ENCODE measurements at places on chromosomes 12 and 14. TPM values are rescaled to one million over a fixed set of nuclear protein-coding genes. Genes with fewer than 3 reads are reported as not detected.

SLC17A8 gene
- not detected for total RNA-seq

TMTC1 gene
- 2.0 TPM for total RNA-seq

CCDC38 gene
- 0.63 TPM for total RNA-seq

LRP1-AS gene
- total RNA-seq, result not detected

GRCh38 chr12:52628111-52628507 is 9.8 kb upstream of the KRT73 start:
- DNase-seq, result no peak
- no peaks in the 10 kb centered on the region for H3K27me3 ChIP-seq
- H3K36me3 ChIP-seq, result no peaks in the 10 kb centered on the region
- H3K27ac ChIP-seq, result no peak overlapping the region
- no peak overlapping the region for H3K4me3 ChIP-seq

DNA sequence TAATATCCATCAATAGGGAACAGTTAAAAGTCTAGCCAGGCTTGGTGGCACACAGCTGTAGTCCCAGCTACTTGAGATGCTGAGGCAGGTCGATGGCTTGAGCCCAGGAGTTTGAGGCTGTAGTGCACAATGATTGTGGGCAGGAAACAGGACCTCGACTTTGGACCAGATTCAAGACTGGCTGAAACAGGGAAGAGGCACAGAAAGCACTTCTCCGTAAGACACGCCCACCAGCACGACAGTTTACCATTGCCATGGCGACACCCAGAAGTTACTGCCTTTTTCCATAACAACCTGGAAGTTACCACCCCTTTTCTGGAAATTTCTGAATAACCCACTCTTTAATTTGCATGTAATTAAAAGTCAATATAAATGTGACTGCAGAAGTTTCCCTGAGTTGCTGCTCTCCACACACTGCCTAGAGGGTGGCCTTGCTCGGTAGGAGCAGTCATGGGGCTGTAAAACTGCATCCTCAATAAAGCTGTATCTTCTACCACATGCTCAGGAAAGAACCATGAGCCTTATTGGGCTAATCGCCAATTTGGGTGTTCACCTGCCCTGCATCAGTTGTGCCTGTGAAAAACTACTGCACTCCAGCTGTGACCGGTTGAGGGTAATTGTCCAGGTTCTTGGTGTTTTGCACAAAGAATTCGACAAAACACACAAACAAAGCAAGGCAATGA is 4.6 kb upstream of the LRRC23 start:
- no peaks in the 10 kb centered on the region for H3K36me3 ChIP-seq
- H3K4me3 ChIP-seq, result no peak overlapping the region
- peaks cover 9% of the 10 kb centered on the region for H3K4me1 ChIP-seq
- DNase-seq, result no peak

DNA sequence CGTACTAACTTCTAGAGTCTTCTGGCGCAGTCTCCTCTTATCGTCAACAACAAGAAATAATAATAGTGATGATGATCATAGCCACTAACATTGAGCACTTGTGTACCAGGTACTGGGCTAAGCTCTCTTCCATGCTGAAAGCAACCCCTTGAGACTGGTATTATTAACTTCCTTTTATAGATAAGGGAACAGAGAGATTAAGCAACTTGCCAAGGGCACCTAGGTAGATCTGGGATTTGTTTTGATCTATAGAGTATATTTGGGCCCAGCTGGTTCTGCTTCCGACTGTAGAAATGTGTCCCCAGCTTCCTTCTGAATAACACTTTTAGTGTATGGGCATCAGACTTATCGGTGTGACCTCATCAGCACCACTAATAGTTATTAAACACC is 1.1 kb upstream of the ZNF219 start:
- no peak overlapping the region for H3K4me3 ChIP-seq
- peaks cover 28% of the 10 kb centered on the region for H3K4me1 ChIP-seq
- no peak for DNase-seq
- no peak overlapping the region for H3K27ac ChIP-seq

- no peaks in the 10 kb centered on the region for H3K27me3 ChIP-seq
- DNase-seq, result no peak
- H3K27ac ChIP-seq, result no peak overlapping the region
- H3K4me1 ChIP-seq, result no peaks in the 10 kb centered on the region
Measured at GRCh38 chr14:62369919-62370560, 607.8 kb downstream of the SNAPC1 start.

- DNase-seq, result no peak
- no peaks in the 10 kb centered on the region for H3K4me1 ChIP-seq
- no peak overlapping the region for H3K27ac ChIP-seq
- no peak overlapping the region for H3K4me3 ChIP-seq
Measured at GRCh38 chr14:24840204-24840893, 206.4 kb upstream of the GZMB start.

DNA sequence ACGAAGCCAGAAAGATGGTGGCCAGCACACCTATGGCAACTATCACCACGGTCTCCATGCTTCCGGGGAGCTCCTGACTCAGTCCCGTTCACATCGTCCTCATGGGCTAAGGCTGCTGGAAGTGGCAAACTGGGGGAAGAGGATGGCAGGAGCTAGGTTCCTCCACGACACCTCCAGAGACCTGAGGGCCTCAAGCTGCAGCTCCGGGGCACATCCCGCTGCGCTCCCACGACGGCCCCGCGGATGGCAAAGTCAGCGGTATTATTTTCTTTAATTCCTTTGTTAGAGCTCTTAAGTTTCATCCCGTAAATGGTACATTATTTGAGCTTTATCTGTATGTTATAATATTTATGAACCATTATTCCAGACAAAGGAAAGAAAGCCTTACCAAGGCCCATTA is 190.5 kb downstream of the DACT1 start:
- H3K27me3 ChIP-seq, result no peaks in the 10 kb centered on the region
- no peak overlapping the region for H3K27ac ChIP-seq
- DNase-seq, result no peak

GRCh38 chr14:67971627-67972625 is 152.3 kb downstream of the RAD51B start:
- no peaks in the 10 kb centered on the region for H3K36me3 ChIP-seq
- no peak overlapping the region for H3K4me3 ChIP-seq
- no peaks in the 10 kb centered on the region for H3K27me3 ChIP-seq
- no peak overlapping the region for H3K27ac ChIP-seq
- no peak for DNase-seq

DNA sequence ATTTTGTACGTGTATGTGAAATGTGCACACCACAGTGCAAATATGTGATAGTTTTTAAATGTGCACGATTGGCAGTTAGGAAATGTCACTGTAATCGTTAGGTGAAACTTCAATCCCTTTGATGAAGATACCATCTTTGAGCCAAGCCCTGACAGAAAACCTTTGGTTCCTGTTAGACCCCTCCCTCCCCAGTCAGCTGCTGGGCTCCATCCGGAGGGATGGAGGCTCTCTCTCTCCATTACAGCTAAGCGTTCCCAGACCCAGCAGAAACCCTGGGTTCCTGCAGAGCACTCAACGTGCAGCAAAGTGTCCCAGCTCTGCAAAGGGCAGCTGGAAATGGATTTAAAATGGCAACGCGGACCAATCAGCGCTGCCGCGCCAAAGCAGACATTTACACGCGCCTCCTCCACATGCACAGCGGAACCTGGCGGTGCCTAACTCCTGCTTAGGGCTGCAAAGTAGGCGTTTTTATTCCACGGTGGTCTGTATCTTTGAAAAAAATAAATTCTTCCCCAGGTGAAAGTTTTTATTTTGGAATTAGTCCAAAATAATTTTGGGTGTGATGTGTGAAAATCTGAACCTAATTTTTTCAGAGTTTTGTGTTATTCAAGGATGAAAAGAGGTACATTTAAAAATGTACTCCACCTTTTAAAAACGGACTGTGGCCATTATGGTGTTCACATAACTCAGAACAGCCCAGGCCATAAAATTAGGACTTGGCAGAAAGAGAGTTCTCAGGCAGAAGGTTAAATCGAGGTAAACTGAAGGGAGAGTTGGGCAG is 1.4 kb upstream of the HMGA2 start:
- no peak overlapping the region for H3K27ac ChIP-seq
- no peaks in the 10 kb centered on the region for H3K36me3 ChIP-seq
- peaks cover 35% of the 10 kb centered on the region for H3K4me1 ChIP-seq
- no peak overlapping the region for H3K4me3 ChIP-seq
- H3K27me3 ChIP-seq, result peaks cover 29% of the 10 kb centered on the region

DNA sequence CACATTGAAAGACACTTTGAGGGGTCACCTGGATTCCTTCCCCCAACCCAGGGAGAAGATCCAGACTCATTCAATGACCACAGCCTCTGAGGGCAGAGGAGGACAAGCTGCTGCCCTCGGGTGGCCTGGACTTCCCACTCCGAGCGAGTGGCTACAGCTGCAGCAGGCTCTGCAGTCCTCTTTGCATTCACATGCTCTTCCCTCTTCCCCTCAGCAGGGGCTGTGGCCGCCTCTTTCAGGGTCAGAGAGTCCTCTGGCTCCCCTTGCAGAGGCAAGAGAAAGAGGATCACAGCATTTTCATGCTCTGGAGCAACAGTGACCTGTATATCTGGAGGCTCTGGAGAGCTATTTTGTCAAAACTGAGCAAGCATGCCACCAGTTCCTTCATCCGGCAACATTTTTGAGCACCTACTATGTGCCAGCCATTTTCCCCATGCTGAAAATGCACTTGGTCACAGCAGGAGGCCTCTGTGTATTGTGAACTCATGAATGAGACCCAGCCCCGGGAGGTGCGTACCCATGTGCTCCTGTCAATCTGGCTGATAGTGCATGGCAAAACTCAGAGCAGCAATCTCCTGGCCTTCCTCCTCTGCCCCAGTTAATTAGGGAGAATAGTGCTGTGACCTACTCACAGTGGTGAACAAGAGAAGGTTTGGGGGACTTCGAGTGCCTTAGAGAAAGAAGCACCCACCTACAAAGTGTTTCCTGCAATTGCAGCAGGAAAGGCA is 42.9 kb upstream of the KCNA5 start:
- H3K36me3 ChIP-seq, result no peaks in the 10 kb centered on the region
- no peak overlapping the region for H3K27ac ChIP-seq
- no peaks in the 10 kb centered on the region for H3K4me1 ChIP-seq
- H3K27me3 ChIP-seq, result no peaks in the 10 kb centered on the region
- no peak overlapping the region for H3K4me3 ChIP-seq
- no peak for DNase-seq

Measured in natural killer cell (primary cell).